ENCODE measurements at places on chromosomes 5 and 9.

DNA sequence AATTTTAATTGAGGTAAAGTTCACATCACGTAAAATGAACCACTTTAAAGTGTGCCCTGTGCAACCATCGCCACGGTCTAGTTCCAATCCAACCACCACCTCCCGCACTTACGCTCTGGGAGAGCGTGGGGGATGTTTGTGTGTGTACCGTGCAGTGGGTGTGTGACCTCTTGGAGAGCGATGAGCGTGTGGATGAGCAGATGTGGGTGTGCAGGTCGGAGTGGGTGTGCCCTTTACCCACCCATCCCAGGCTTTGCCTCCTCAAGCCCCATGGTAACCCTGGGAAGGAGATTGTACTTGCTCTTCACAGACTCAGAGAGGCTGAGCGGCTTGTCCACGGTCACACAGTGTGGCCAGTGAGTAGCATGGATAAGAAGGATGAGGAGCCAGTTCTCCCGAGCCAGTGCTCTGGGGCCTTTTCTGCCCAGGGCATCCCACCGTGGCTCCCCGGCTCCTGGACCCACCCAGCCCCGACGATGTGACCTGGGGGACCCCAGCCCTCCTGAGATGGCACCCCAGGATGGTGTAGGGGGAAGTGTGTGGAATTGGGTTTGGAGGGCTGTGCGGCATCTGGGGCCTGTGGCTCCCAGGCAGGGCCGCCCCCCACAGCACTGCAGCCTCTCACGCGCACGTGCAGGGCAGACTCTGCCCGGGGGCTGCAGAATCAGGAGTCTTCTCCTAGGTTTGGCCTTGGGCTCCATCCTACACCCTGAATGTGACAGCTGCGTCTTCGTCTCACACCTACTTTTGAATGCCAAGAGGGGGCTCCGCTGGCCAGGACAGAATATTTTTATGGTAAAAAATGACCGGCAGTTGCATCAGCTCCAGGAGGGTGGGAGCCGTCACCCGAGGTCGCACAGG, 13.6 kb downstream of the LHX3 start:
- no peak for DNase-seq

- DNase-seq: no peak
Observed at GRCh38 chr5:135211083-135211790, 177.2 kb upstream of the PITX1 start.

DNA sequence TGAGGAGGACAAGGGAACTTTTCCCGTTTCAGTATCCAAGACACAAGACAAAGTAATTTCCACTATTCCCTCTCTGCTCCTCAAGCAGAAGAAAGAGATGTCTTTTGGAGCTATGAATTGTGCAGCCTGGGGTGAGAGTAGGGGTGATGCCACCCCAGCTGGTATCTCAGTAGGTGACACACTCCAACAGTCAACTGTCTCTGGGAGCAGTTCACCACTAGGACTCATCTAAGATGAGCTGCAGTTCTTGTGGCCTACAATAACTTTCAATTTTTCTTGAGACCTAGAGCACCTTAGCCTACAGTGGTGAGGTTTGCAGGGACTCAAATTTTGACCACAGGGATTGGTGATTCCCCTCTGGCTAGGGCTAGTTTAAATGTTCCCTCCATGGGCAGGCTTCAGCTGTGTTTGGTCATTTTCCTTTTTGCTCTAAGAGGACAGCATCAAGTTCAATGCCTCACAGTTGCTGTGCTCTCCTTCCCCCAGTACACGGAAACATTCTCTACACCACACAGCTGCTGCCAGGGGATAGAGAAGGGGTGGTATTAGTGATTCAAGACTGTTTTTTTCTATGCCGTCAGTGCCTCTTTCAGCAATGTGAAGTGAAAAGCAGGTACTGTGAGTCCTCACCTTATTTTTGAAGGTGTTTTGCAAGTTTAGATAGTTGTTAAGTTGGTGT, 278.6 kb upstream of the RORB start:
- no peak for DNase-seq

DNA sequence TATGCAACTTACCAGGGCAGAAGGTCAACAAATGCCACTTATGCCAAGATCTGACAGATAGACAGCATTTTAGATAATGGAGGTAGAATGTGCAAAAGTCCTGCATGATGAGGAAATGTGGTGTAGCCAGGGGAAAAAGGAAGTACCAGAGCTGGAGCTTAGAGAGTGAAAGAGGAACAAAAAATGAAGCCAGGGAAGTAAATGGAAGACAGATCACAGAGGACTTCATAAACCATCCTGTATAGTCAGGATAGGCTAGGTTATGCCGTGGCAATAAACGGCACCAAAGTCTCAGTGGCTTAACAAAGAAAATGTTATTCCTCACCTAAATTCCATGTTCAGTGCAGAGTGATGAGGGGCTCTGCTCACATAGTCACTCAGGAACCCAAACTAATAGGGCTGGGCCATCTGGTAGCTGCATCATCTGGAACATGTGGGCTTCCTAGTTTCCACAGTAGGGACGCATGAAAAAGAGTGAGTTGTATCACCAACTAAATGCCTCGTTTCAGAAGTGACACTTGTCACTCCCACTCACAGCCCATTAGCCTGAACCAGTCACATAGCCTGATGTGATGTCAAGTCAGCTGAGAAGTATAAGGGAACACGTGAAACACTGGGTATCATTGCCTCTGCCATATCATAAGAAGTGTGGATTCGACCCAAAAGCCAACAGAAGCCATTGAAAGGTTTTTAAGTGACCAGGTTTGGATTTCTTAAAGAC, 70.3 kb downstream of the SH3RF2 start:
- no peak for DNase-seq

- DNase-seq: no peak
Observed at GRCh38 chr5:139524940-139525585, 36.1 kb upstream of the UBE2D2 start.

DNA sequence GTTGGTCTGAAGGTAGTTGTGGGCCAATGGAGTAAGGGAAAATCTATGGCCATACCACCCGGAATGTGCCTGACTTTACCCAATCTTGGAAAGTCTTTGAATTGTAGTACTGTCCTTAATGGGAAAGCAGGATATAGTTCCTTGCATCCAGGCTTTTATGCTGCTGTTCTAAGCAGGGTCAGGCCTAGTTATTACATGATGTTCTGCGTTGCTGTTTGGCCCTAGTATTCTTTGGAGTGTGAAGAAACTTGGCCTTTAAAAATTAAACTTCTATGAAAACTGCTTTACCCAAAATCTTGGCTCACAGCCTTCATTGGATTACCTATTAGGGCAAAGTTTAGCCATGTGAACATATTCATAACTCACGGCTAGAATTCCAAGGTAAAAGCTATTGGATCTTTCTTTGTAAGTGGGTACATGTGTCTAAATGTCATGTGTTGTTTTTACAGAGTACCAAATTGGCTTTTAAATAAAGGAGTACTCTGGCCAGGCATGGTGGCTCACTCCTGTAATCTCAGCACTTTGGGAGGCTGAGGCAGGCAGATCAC, 211.1 kb downstream of the DTWD2 start:
- DNase-seq: no peak

DNA sequence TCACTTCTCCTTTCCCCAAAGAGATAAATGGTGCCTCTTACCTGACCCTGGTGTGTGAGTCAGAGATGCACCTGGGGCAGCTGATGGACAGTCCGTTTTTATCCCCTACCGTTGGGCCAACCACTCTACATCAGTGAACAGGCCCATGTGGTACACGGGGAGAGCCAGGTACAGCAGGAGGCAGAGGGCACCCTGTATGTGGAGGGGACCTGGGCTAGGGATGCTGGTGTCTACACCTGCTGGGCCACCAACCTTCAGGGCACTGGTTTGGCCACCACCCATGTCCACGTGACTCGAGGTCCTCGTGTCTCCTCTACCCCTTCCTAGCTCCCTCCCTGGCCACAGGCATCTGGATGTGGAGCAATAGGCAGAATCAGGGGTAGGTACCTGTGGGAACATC, 22.7 kb upstream of the ANXA6 start:
- DNase-seq: no peak

GRCh38 chr5:32100230-32100629, 73.9 kb downstream of the GOLPH3 start:
- DNase-seq: no peak

DNA sequence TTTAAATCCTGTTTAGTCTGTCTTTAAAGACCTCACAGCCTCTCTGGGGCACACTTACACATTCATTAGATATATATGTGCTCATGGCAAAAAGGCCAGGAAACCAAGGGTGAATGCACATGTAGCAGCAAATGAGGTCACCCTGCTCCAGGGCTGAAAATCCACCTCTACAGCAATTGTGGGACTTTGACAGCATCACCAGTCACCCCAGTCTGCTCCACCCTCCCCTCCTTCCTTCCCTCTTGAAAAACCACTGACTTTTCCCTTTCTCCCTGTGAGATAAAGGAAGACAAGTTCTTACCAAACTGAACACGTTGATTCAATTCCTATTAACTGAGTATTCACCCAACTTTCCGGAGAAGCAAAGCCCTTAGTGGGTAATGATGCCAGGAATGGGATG, 15.2 kb upstream of the SH3RF2 start:
- DNase-seq: no peak

GRCh38 chr9:114418053-114418452, 30.3 kb upstream of the AKNA start:
- DNase-seq: no peak

DNA sequence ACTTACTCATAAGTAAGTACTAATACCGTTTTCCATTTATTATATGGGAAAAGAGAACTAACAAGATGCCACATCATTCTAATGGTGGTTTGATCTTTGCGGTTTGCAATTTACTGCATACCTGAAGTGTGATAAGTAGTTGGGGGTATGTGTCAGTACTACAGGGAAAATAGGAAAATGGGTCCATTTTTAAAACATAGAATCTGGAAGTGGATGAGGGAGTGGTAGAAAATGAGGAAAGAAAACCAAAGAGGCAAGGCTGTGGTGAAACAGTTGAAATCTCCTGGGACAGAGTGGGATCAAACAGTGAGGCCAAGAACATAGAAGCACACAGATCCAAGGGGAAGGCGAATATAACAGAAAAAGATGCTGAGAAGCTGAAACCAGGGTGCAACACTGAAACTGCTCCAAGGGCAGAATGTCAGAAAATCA, 6.7 kb downstream of the ADAMTSL1 start:
- DNase-seq: no peak

DNA sequence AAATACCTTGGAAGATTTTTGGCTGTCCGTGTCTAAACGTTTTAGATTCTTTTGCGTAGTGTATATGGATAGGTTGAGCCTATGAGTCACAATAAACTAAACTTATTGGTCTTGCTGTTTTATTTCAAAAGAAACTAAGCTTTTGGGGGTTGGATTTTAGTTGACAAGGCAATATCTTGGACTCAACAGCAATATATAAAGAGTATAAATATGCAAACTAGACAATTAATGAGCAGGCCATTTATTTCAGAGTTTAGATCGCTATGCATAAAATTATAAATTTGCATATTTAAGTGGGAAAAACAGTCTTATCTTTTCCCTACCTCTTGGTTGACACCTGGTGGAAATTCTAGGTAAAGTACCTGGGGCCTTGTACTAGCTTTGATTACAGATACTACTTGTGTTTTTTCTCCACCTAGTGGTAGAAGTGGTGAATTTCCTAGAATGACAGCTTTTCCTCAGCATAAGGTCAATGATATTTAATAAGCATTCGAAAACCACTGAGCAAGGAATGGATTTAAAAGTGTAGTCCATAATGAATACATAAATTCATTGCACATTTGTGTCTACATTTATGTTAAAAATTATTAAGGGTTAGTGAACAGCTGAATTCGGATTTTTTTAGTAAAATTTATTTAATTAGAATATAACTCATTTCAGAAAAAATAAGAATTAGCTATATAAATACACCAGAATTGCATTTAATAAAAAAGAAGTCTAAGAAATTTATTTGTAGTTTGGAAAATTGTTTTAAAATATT, 1.7 kb upstream of the ARRDC3 start:
- peak; percentile 60 for DNase-seq

DNA sequence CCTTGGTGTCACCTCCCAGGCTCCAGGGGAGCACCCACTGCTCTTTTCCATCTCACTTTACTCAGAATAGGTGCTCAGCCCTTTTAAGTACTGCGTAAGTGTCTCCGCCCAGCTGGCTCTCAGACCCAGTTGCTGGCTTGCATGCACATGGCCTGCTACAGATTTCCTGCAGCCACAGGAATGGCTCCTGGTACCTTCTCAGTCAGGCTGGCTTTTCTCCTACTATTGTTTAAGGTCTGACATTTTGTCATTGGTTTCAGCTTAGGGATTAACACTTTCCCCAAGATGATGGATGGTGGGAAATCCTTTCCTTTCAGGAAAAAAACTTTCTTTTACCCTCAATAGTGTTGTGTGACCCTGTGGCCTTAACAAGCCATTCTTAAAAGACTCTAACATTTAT, 1652.3 kb upstream of the WWC1 start:
- no peak for DNase-seq

- DNase-seq: no peak
Observed at GRCh38 chr9:70114898-70115297, 71.2 kb downstream of the MAMDC2 start.

DNA sequence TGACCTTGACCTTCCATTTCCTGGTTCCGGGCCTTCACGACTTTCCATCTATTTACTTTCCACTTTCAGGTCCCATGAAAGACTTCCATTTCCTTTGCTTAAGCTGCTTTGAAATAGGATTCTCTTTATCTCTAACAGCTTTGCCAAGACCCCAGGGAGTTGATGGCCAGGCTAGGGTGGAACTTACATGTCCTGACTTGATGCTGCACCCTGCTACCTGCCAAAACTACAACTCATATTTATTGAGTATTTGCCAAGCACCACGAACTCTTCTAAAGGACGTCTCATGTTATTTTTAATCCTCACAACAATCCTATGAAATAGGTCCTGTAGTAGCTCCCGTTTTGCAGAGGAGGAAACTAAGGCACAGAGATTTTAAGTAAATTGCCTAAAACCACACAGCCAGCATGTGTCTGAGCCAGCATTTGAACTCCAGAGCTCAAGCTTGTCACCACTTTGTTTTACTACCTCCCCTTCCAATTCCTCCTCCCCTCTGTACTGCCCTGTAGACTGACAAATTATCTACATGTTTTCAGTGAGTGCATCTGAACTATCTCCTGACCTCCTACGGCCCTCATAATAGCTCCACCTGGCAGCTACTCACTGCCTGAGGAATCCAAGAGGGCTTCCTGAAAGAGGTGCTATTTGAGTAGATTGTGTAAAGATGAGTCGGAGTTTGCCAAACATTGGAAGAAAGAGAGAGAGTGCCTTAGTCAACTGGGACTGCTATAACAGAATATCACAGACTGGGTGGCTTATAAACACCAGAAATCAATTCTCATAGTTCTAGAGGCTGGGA, 38.4 kb upstream of the SMIM23 start:
- no peak for DNase-seq

DNA sequence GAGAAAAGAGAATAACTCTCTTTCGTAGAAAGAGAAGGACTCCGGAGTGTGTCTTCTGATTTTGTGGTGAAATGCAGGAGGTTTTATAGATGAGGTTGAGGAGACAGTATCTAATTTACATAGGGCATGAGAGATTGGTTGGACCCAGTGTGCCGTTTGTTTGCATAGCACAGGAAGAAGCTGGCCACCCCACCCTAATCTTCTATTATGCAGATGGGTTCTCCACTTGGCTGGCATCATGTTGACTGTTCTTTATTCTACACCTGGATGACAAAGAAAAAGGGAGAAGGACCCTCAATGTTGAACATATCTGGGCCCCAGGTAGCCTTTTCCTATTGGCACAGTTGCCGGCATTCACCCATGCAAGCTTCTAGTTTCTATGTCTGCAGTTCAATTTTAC, 23.2 kb upstream of the MINAR2 start:
- no peak for DNase-seq

GRCh38 chr9:115717298-115717697, 436.3 kb upstream of the PAPPA start:
- DNase-seq: no peak

All from NCI-H1105 (cell line).